T-helper 2 cell treated with Interferon-gamma antibody and Interleukin-4, amounts not matched to agents 5 μg/mL and 100 μg/mL, for 36 hours (primary cell): ENCODE measurements at places on chromosomes 3 and 15.

DNA sequence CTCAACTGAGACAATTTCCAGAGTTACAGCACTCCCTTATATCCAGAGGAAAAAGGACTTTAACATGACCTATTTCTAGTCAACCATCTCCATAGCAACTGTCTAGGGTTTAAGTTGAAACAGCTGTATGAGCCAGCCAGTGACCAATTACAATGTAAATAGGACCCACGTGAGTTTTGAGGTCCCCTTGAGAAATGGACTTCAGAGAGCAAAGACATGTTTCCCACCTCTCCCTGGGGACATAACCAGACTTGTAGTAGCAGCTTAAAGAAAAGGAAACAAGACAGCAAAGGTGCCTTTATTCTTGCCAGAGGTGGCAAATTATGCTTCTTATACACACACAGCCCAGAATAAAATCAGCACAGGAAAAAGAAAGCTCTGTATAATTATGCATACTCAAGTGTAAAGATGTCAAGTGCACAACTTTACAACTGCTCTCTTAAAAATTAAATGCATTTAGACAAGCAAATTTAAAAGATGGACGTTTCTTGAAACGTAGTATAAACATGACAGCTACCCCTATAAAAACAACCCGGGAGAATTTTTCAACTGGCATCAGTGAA lies 40.2 kb downstream of the SUMF1 start:
- no peak for DNase-seq

DNA sequence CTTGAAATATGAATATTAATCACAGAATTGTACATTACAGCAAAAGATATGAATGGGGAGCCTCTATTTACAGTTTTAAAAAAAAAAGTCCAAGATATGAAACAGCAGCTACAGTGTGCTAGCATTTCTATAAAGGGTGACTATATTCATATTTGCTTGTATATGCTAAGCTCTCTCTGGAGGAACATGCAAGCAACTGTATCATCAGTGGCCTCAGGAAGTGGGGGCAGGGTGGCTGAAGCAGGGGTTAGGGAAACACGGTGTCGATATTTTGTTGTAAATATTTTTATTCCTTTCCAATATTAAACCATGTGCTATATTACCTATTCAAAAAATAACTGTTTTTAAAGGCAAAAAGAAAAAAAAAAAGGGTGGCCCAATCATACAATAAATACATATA lies 2.3 kb downstream of the UACA start:
- no peak for DNase-seq

GRCh38 chr15:71804695-71805470 lies 5.5 kb upstream of the NR2E3 start:
- DNase-seq = no peak

DNA sequence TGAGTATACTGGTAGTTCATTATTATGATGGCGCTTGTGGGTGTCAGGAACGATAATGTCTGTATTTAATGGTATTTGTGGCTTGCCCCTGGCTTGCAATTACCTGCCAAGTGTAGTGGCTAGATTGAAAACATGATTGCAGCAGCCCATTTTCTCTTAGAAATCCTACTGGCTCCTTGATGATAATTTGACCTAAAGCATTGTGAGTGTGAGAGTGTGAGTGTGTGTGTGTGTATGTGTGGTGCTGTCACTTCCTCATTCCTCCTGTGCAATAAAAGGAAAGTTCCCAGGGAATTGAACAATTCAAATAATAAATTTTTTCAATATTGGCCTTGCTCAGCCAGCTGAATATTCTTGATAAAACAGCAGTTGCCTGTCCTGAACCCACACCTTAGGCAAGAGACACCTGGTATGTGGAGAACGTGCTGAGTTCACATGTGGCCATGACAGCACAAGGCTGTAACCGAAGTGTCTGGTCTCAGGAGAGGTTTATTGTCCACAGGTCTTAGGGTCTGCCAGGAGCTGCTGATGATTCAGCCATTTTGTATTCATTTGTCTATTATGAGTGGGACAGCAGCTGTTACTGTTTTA lies 193.3 kb downstream of the CD47 start:
- no peak for DNase-seq

DNA sequence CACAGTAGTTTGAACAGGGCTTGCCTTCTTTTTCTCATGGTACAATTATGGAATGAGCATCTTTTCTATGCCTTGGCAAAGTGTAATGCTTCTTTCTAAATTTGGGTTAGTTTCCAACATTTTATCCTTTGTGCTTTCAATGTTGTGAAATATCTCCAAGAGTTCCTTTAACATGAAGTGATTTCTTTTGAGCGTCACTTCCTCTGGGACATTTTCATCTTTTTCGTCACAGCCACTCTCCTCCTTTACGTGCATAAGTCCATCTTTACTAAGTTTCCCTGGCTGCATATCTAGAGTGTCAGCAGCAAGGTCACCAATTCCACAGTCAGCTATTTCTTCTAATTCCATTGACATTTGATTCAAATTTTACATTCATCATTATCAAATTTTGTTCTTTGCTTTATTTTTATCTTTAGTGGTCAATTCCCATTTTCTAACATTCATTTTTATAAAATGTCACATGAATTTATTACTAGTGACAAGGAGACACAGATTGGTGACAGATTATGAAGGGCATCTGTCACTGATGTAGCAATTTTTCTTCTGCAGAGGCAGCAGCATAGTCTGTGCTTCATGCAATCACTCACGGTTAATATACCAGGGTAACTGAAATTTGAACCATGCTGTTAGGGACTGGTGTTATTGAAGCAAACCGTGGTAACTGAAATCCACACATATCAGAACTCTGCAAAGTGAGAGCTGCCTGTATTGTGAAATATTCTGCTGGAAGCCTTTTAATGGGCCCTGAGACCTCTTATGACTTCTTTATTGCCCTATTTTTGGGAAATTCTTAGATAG lies 126.5 kb upstream of the THBS1 start:
- no peak for DNase-seq

GRCh38 chr15:32674681-32675080 lies 33.2 kb downstream of the SCG5 start:
- DNase-seq = no peak

- no peak for DNase-seq
Measured at GRCh38 chr3:41419809-41420208, 220.5 kb downstream of the CTNNB1 start.

GRCh38 chr3:29140666-29141065 lies 140.2 kb upstream of the RBMS3 start:
- DNase-seq = no peak

GRCh38 chr15:59230531-59231055 lies 23.9 kb downstream of the LDHAL6B start:
- DNase-seq = no peak

DNA sequence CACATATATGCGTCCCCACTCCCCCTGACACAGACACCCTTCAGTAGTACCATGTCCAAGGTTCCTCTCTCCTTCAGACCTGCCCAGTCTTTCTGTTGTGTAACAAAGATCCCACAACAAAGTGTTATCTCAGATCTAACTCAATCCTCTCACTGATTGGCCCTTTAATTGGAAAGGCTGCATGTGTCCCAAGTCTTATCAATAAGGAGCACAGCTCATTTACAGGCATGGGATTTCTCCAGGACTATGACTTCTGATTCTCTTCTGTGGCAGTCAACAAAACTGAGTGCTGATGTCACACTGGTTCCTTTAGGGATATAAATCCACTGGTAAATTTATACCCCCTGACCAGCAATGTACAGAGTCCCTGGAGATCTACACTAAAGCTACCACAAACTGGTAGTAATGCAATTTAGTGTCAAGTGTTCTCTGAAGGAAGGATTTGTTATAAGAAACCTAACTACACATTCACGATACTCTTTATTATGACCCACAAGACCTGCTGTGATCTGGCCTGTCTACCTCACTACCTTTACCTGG lies 28.1 kb downstream of the CLK3 start:
- DNase-seq = no peak

DNA sequence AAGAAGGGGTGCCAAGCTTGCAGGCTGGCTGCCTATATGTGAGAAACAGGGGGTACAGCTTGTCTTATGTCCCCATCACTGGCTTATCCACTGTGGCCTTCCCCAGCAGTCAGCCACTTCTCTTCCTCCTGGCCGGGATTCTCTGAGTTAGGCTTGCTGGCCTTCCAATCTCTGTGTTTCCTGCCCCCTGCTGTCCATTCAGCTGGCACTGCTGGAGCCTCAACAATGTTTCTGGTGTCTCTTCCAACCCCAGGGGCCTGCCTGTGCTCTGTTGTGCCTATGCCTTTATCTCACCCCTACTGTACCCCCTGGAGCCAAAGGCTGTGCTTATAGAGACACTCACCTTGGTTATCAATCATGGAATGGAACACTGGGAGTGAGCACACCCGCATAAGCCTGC lies 36.5 kb downstream of the ANAPC13 start:
- DNase-seq = no peak

DNA sequence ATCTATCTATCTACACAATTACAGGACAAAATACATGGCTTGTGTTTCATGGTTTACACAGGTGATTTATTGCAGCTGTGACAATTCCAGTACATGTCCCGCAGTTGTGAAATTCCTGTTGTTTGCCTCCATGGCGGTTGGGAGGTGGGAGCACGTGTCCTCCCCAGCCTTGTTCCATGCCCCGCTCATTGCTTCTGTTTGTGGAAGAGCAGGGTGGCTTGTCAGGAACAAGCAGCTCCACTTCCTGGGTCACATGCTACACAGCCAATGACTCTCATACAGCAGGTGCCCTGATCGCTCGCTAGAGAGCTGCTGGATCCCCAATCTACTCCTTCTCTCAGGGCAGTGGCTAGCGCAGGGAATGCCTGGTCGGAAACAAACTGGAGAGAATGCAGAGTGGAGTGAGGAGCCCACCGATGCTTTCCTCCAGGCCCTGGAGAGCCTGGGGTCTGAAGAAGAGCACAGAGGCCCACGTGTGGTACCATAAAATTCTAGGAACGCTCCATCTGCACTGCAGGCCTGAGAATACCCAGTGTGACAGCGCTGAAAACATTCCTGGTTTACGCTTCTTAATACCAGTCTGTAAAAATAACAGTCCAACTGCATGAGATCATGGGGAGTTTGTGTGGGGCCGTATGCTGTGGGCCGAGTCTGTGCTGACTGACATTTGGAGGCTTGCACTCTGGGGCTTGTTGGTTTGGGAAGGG lies 270.6 kb upstream of the RGMA start:
- no peak for DNase-seq

- no peak for DNase-seq
Measured at GRCh38 chr3:83033133-83033532, 1271.7 kb upstream of the GBE1 start.

GRCh38 chr15:70420086-70420947 lies 322.6 kb upstream of the TLE3 start:
- no peak for DNase-seq

- no peak for DNase-seq
Measured at GRCh38 chr3:151382671-151383070, 1.9 kb downstream of the P2RY12 start.

DNA sequence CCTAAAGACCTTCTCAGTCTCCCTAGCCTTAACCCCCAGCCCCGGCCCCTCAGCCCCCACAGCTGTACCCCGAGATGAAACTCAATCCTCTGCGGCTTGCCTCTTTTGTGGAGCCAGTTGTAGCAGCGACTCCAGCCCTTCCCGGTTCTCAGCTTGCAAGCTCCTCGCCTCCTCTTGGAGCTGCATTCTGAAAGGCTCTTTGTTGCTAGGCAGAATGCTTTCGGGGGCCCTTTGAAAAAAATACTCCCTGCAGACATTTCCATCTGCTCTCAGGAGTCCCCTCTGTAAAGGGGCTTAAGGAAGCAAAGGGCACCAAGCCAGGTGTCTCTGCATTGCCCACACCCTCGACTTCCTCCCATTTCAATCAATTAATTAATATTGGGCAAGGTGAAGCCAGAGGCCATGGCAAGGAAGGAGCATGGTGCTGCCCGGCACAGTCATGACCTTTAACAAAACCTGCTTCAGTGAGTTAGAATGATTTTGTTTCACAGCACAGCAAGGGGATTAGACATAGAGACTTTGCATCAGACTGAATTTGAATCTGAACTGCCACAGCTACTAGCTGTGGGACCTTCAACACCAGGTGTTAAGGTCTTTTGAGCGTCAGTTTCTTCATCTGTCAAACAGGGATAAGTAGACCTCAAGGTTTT lies 65.5 kb downstream of the SRGAP3 start:
- DNase-seq = no peak

- no peak for DNase-seq
Measured at GRCh38 chr15:92035961-92036360, 182.5 kb downstream of the SLCO3A1 start.

GRCh38 chr15:80800067-80800466 lies 20.9 kb downstream of the CEMIP start:
- no peak for DNase-seq

- DNase-seq = no peak
Measured at GRCh38 chr3:127720161-127720823, 47.5 kb downstream of the ABTB1 start.

GRCh38 chr3:71680603-71681002 lies 44.6 kb downstream of the EIF4E3 start:
- no peak for DNase-seq

DNA sequence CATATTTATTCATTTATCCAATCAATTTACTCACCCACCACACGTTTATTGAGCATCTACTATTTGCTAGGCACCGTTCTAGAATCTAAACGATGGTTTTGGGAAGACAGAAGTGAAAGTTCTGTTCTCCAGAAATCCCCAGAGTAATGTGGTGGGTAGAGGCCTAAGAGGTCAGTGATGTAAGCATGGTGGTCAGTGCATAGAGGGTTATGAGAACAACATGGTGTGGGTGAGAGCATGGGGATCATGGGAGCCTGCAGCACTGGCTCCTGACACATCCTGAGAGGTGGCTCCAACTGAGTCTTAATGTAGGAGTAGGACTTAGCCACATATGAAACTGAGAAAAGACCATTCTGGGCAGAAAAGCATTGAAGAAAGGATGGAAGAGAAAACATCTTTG lies 85.3 kb upstream of the TNFAIP8L3 start:
- DNase-seq = no peak

DNA sequence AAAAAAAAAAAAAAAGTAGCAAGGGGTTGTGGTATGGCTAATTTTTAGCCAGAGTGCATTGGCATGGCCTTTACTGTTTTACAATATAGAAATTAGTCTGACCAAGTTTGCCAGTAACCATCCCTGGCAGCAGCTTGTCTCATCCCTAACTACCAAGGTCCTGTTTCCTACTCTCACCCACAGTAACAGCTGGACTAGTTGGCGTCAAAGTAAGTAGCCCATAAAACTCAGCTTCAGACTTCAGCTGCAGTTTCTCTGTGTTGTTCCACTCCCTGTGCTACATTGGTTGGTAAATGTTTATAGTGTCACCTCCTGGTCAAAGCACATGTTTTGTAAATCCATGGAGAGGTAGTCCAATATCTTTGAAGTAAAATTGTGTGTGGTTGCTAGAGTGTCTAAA lies 691.3 kb downstream of the ZPLD1 start:
- DNase-seq = no peak

GRCh38 chr3:187770224-187770623 lies 25.0 kb upstream of the BCL6 start:
- DNase-seq = no peak

DNA sequence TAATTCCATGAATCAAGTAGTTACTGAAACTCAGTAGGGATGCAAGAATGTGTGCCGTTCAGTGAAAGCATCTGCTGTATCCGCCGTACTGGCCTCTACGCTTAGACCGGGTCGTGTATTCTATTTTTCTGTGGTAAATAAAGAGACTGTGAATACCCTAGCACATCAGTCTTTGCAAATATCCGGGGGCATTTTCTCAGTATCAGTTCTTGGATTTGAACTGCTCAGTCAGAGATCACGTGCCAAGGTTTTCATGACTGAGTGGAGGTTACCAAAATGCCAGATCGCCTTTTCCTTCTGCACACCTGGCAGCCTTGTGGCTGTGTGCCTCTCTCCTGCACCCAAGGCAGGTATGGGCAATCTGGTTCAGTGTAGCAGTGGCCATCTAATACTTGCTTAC lies 377.0 kb downstream of the OCA2 start:
- DNase-seq = no peak
